ENCODE measurements at places on chromosomes 7 and 10. TPM values are rescaled to one million over a fixed set of nuclear protein-coding genes. Genes with fewer than 3 reads are reported as not detected.

GRCh38 chr7:68009716-68010115 lies 1013.1 kb downstream of the TYW1 start:
- no peaks in the 10 kb centered on the region for H3K27me3 ChIP-seq
- no peak overlapping the region for H3K4me3 ChIP-seq
- H3K4me1 ChIP-seq: no peaks in the 10 kb centered on the region
- H3K36me3 ChIP-seq: no peaks in the 10 kb centered on the region
- DNase-seq: no peak

DNA sequence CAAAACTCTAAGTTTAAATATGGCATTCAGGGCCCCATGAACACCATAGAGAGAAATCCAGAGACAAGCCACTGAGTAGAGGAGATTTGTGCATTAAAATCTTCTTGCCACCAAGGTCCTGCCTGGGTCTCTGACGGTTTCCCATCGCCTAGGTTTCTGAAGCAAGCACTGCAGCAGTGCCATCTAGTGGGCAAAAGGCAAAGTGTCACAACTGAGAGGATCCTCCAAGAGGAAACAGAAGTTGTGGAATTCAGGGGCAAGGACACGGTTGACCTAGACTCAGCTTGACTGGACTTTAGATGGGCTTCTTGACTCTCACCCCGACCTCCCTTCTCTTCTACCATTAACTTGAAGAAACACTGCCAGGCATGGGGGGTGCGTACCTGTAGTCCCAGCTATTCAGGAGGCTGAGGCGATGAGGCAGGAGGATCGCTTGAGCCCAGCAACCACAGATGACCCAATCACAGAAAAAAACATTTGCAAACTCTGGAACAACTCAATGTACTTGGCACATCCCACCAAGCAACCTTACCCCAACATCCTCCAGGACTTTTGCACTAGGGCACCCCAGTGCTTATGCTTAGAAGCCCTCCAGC lies 604.1 kb downstream of the GALNT17 start:
- H3K4me1 ChIP-seq: no peaks in the 10 kb centered on the region
- no peak overlapping the region for H3K27ac ChIP-seq
- H3K4me3 ChIP-seq: no peak overlapping the region
- no peaks in the 10 kb centered on the region for H3K36me3 ChIP-seq
- peak; percentile 77 for DNase-seq

- DNase-seq: peak; percentile 63
- H3K27ac ChIP-seq: peak overlapping the region; percentile 100
- H3K4me1 ChIP-seq: peaks cover 42% of the 10 kb centered on the region
- no peaks in the 10 kb centered on the region for H3K36me3 ChIP-seq
- peak overlapping the region; percentile 14 for H3K4me3 ChIP-seq
Measured at GRCh38 chr7:81684514-81685269, 85.2 kb downstream of the HGF start.

- no peaks in the 10 kb centered on the region for H3K27me3 ChIP-seq
- no peak overlapping the region for H3K4me3 ChIP-seq
- H3K36me3 ChIP-seq: no peaks in the 10 kb centered on the region
- no peak overlapping the region for H3K27ac ChIP-seq
- no peak for DNase-seq
Measured at GRCh38 chr10:110352930-110353243, 48.2 kb upstream of the SMNDC1 start.

GRCh38 chr7:140079121-140079536 lies 16.4 kb upstream of the PARP12 start:
- DNase-seq: peak; percentile 83
- no peak overlapping the region for H3K4me3 ChIP-seq
- H3K27ac ChIP-seq: peak overlapping the region; percentile 7
- H3K36me3 ChIP-seq: no peaks in the 10 kb centered on the region

GRCh38 chr10:126272526-126272925 lies 115.8 kb downstream of the ADAM12 start:
- no peak overlapping the region for H3K27ac ChIP-seq
- H3K27me3 ChIP-seq: no peaks in the 10 kb centered on the region

Gene PRKCQ
- polyA plus RNA-seq: 0.18 TPM

Gene PTPN20
- polyA plus RNA-seq: 0.70 TPM

Gene PARG
- 12.1 TPM for polyA plus RNA-seq

Gene SLC12A9
- polyA plus RNA-seq: 29.7 TPM

Measured in SK-N-SH (cell line).